ENCODE measurements at places on chromosomes 4 and X.

- DNase-seq, result no peak
Observed at GRCh38 chrX:43881410-43882293, 598 bp downstream of the MAOB start.

DNA sequence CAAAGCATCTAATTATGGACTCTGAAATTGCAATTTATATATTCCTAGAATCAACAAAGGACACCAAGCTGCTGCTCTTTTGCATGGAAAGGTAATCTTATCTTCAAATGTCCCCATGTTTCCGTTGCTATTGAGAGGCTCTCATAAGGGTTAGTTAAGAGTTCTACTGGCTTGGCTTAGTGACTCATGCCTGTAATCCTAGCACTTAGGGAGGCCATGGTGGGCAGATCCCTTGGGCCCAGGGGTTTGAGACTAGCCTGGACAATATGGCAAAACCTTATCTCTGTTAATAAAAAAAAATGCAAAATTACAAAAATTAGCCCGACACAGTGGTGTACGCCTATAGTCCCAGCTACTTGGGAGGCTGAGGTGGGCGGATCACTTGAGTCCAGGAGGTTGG lies 93.4 kb upstream of the RAPGEF2 start:
- DNase-seq, result no peak

DNA sequence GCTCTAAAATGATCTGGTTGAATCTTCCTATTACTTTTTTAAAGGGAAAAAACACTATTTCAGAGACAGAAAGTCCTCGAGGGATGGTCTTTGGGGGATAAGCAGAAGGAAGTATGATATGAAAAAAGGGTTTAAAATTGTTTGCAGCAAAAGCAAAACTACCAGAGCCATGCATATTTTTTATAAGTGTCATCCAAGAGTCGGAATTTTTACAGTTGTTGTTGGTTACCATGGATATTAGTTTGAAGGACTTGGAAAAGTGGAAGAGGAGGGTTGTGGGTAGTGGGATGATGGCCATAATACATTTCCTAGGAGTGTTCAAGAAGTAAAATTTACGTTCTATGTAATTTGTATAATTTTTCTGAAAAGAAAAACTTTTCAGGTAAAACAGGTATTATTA lies 134.4 kb downstream of the PCDH7 start:
- DNase-seq, result no peak

DNA sequence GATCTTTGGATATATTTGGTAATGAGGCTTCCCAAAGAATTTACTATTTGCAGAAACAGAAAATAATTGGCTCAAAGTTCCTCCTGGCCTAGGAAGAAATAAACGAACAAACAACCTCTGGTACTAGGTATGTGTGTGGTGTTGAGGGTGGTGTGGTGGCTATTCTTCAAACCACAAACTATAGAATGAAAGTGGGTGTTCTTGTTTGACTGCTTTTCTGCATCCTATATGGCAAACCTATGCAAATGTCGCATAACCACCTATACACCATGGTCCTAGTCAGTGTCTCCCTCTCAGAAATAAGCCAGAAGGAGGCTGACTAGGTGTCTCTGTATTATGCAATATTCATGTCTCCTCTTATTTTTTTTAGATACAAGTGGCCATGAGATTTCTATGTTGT lies 106.6 kb upstream of the PCDH18 start:
- DNase-seq, result no peak

- no peak for DNase-seq
Observed at GRCh38 chr4:145345401-145345800, 136.3 kb upstream of the SMAD1 start.

DNA sequence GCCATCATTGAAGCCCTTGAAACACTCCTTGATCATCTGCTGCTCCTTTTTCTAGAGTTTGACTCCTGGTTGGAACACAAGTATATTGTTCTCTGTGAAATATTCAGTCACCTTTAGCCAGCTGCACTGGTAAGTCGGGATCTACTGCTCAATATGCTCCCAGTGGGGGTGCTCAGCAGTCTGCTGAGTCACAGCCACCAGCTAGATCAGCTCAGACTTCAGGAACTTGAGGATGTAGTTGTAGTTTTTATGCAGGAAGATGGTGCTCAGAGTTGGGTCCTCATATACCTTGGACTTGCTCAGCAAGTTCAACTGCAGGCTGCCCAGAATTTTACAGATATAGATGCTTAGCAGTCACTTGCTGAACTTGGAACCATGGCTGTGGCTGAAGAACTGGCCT lies 202.5 kb upstream of the RPL34 start:
- DNase-seq, result no peak

GRCh38 chr4:8000721-8001491 lies 61.2 kb upstream of the AFAP1 start:
- no peak for DNase-seq

GRCh38 chrX:77276742-77277141 lies 170.4 kb upstream of the FGF16 start:
- no peak for DNase-seq

- no peak for DNase-seq
Observed at GRCh38 chr4:73822389-73822788, 14.1 kb upstream of the CXCL6 start.

- DNase-seq, result no peak
Observed at GRCh38 chr4:139773560-139774318, 108.1 kb downstream of the MGST2 start.

DNA sequence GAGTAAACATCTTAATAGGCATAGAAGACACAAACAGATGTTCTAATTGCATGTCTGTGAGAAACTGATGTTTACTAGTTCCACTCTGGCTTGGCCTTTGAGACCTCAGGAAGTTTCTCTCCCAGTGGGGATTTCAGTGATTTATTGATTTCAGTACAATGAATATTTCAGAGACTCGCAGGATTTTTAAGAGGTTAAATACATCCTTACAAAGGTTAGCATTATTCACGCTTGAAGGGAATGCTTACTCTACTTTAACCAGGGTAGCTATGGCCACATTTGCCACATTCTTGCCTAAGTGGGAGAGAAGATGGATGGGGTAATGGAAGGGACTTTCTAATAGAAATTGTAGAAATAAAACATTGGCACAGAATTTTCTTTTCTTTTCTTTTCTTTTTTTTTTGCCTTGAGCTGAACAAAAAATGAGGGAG lies 480.1 kb downstream of the SPRY1 start:
- no peak for DNase-seq

GRCh38 chr4:48079972-48080391 lies 54.1 kb downstream of the TXK start:
- DNase-seq, result no peak

DNA sequence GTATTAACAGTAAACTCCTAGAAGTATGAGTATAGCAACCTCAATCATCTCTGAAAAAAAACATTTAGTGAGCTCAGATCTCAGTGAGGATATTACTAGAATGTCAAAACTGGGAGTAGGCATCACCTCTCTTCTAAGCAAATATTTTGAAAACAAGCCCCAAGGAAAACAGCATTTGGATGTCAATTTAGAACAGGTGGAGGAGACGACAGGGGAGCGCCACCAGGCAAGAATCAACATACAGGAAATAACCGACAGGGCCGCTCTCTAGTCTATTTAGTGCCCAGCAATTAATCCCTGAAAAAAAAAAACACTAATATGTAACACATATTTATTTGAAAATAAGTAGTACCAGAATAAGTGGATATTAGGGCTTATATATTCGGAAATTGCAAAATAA lies 940.3 kb upstream of the ADGRL3 start:
- no peak for DNase-seq

- no peak for DNase-seq
Observed at GRCh38 chrX:40268188-40268520, 170.4 kb upstream of the BCOR start.

DNA sequence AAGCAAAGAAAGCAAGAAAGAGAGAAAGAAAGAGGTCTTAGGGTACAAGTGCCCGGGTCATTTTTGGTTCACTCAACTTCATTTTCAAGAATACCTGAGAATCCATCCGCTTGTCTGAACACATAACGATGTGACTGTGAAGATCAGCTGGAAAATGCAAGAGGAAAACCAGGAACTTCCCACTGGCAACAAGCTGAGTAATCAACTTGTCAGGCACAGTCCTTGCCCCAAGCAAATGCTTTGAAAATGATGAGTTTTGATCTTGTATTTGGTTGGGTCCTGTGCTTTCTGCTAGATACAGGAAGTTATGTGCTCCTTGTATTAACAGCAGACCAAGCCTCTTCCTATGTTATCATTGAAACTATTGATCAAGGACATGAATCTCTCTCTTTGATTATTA lies 239.1 kb downstream of the ASMT start:
- no peak for DNase-seq

DNA sequence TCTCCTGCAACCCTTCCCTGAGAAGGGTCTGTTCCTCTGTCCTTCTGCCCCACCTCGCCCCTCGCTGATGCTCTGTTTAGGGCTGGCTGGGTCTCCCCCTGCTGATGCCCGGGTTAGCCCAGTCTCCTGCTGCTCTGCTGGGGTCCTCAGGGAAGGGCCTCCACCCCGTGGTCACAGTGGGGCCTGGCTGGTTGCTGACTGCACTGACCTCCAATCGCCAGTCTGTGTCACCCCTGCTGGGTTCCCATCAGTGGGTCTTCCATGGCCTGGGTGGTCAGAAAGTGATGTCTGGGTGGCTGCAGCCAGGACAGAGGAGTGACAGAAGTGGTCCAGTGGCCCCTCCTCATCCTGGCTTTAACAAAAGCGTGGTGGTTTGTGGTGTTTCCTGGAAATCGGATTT lies 44.7 kb downstream of the EVC start:
- DNase-seq, result no peak

DNA sequence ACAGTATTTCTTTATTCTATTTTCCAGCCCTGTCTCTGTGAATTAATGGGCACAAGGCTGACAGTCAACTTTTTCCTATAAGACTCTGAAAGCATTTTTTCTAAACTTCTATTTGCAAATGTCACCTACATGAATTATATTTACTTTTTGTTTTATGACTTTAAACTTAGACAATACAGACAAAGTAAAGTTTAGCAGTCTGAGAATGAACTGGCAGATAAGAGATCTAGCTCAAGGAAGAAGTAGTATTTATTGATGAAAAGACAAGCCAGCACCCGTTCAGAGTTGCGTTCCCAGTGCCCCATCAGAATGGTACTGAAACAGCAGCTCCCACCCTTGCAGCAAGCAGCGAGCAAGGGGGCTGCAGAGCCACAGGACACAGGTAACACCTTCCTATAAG lies 148.5 kb downstream of the FAM13A start:
- DNase-seq, result no peak

DNA sequence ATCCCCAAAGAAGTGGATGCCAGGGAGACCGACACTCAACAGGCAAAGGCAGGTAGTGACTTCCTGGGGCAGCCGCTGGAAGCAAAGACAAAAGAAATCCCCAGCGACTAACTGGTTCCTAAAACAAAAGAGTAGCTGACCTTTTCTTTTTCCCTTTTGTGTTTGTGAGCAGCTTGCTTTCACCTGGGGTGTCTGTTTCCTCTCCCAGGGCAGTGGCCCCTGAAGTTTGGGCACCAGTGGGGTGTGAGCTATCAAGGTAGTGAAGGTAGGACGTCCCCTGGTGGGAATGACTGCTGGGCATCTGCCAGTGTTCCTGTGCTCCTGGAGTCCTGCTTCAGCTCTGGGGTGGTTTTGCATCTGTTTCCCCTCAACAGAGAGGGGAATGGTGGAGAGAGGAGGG lies 41.6 kb upstream of the STIM2 start:
- no peak for DNase-seq

DNA sequence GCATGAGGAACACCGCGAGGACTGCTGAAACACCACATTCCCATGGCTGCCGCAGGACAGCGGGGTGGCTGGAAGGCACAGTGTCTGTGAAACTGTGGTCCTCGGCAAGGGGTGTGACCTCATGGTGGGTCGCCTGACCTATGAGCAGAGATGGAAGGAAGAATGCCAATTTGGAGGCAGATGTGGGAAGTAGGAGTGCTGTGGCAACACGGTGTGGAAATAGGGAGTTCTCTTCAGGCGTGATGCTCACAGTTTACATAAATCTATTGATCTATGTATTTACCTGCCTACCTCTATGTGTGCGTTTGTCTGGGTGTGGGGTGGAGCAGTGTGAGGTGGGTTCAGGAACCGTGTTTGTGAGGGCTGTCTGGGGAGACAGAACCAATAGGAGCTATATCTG lies 62.3 kb upstream of the LSM6 start:
- no peak for DNase-seq

DNA sequence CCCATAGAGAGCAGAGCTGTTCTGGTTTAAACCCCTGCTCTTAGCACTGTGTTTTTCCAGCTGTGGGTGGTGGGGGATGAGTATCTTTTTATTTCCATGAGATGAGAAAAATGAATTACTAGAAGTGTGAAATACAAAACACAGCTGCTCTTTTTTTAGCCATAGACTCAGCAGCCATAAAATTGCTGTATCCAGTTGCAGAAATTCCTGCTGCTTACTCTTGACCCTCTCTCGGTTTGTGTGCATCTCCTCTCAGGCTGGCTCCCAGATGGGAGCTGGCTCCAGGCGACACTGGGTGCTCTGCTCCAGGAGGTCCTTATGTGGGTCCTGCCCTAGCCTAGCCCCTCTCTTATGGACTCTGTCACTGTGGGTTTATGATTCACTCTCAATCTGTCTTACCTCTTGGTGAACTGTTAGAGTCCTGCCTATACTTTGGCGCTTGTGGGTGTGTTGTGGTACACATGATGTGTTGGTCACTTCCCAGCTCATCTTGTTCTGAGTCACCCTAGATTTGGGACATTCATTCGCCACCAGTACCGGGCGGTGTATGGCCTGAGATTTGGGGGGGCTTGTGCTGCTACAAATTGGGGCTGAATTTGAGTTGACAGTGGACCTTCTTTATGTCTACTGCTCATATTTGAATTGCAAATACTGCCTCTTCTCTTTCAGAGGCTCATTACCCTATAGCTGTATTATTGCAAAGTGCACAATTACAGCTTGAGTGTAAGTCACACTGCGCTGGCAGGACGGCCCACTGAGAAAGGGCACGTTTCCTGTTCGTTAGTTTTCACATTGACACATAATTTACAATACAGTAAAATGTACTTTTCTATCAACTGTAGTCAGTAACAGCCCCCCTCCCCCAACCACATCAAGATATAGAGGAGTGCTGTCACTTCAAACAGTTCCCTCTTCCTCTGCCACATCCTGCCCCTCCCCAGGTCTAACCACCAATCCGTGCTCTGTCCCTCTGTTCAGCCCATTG lies 46.9 kb upstream of the MSANTD1 start:
- DNase-seq, result no peak

- DNase-seq, result no peak
Observed at GRCh38 chrX:123756320-123756719, 23.5 kb upstream of the THOC2 start.

DNA sequence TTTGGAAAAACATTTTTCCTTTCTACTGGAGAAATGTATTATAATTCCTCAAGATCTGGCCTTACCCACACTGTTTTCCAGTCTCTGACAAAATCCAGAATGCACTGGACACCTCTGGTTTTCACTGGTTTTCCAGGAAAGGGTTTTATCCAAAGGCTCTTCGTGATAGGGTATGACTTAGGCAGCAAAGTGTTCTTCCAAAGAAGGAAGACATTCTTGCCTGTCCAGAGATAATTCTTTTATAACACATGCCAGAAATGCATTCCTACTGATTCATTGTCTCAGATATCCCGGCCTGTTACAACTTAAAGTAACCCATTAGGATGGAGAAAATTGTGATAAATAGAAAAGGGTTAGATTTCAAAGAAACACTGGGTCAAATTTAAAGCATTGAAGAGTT lies 2343.1 kb downstream of the PCDH7 start:
- no peak for DNase-seq

- no peak for DNase-seq
Observed at GRCh38 chr4:17583941-17584340, 6.9 kb downstream of the LAP3 start.
